ENCODE measurements at places on chromosomes 3 and 15. TPM values are rescaled to one million over a fixed set of nuclear protein-coding genes. Genes with fewer than 3 reads are reported as not detected.

DNA sequence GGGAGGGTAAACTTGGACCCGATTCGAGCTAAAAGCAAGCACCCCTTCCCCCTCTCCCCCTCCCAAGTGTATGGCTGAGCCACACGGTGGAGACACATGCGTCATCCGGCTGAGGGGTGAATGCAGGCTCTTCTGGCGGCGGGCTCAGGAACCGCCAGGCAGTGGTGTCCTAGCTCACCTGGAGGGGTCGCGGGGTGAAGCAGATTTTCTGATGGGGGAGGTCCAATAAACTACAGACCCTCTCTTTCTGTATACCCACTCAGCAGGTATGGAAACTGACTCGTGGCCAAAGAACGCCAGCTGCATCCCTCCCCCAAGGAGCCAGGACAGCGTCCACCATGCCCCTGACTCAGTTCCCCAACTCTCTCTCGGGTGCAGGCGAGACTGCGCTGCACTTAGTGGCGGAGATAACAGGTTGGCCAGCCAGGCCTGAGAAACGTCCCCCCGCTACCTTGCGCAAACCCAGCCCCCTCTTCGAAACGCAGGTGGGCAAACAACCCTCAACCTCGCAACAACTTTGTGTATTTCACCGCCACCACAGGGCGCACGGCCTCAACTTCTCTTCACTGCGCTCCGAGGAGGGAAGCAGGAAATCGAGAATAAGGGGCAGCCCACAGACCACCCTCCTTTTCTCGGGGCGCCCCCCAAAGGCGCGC, 1.3 kb downstream of the MAGI1 start:
- DNase-seq = peak; percentile 55

DNA sequence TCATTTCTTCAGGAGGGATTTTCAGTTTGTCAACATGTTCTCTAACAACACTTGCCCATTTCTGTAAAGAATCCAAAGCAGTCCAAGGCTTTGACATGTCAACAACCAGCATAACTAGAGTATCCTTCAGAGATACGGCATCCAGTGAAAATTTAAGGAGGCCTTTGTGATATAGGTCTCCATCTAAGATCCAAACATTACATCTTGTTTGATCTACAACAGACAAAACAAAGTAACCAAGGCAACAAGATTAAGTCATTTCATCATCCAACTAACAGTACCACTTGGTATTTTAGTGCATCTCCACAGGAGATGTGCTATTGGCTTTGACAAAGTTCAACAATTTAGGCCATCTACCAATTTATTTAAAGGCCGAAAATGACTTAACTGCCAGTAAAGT, 25.8 kb downstream of the DYNC1LI1 start:
- DNase-seq = no peak

GRCh38 chr3:115916866-115917265, 293.6 kb downstream of the GAP43 start:
- no peak for DNase-seq

GRCh38 chr3:155502630-155503029, 209.1 kb upstream of the STRIT1 start:
- DNase-seq = no peak

The CLDN18 gene
- total RNA-seq = not detected

- peak; percentile 73 for DNase-seq
These were observed 24.7 kb upstream of the PRR23E start for GRCh38 chr3:127168271-127168670.

DNA sequence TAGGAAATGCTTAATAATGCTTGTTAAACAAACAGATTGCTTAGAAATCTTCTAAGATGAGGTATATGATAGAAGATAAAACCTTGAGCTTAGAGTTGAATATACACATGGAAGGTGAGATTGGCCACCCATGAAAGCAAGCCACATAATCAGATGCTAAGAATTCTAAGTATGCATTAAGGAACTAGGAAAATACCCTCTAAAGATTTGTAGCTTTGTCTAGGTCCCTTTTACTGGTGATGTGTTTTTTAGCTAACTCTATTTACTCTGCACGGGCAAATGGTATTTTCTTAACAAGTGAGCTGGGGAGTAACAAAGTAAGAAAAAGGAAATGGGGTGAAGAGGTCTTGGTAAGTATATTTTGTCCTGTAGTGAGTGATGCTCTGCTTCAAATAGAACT, 310.3 kb downstream of the OXSM start:
- DNase-seq = no peak

DNA sequence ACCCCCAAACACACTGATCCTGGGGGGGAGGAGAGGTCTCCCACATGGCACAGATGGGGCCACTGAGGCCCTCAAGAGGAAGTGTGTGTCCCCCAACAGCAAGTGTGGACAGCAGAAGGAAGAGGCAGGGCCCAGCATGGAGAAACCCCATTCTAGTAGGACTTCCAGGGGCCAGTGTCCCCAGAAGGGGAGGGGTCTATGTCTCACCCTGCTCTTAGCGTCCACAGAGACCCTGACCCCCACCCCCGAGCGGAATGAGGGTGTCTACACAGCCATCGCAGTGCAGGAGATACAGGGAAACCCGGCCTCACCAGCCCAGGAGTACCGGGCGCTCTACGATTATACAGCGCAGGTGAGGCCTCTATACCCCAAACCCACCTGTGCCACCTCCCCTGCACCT, 35.3 kb downstream of the TSPAN3 start:
- DNase-seq = no peak

DNA sequence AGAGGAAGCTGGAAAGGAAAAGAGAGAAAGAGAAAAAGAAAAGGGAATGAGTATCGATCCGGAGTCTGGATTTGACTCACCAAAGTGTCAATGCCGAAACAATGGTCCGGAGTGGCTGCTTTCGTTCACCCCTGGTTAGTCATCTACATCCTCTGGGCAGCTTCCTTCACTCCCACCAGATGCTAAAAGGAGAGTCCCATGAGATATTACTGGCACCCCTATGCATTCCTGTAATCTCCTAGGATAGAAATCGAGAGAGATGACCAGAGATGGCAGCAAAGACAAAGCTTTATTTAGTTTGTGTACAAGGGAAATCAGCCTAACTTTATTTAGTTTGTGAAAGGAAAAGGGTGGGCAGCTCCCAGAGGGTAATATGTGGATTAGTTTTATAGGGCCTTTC, 622.2 kb downstream of the ZPLD1 start:
- DNase-seq = no peak

- DNase-seq = no peak
These were observed 265.1 kb downstream of the CTNNB1 start for GRCh38 chr3:41464401-41464800.

DNA sequence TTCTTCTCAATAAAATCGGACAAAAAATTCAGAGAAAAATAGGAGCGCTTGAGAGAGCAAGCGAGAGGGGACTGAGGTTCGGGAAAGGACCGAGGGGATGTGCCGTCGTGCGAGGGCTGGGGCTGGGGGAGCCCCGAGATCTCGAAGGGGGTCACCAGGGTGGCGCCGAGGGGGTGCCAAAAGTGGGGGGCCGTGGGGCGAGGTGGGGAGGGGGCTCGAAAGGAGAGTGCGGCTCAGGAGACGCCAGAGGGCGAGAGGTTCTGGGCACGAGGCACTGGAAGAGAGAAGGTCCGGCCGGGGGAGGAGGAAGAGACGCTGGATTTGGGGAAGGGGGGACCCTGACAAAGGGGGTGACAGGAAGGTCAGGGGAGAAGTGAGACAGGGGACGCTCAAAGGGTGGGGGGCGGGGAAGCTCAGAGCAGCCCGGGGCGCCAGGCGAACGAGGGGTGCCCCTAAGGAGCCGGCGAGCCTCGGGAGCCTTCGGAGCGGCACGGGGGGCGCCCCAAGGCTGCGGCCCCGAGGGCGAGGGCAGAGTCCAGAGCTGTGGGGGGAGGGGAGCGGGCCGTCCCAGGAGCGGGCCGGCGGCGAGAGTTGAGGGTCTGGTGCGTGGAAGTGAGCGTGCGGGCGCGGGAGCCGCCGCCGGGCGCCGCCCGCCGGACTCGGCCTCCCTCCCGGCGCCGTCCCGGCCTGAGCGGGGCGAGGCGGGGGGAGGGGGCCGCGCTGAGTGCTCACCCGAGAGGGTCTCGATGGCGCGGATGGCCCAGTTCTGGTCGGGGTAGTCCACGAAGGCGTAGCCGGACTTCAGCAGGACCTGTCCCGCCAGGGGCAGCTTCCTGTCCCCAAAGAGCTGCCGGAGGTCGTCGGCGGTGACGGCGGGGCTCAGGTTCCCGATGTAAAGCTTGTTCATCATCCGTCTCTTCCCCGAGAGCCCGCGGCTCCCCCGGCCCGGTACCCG, 514 bp downstream of the IGF2BP2 start:
- no peak for DNase-seq

DNA sequence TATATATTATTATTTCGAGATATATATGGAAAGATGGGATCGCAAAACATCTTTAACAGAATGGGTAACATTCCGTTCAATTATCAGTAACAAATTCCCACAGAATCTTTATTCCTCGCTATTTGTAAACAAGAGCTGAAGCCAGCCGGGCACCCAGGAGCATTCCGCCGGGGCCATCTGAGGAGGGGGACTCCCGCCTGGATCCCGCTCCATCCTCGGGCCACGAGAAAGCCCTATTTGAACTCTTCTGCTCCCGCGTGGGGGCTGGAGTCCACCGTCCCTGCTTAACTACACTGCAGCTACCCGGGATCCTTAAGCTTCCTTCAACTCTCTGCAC, 687 bp downstream of the GPR176 start:
- no peak for DNase-seq

GRCh38 chr3:151539599-151539998, 78.7 kb upstream of the IGSF10 start:
- DNase-seq = no peak

The MUSTN1 gene
- total RNA-seq = 10.9 TPM

DNA sequence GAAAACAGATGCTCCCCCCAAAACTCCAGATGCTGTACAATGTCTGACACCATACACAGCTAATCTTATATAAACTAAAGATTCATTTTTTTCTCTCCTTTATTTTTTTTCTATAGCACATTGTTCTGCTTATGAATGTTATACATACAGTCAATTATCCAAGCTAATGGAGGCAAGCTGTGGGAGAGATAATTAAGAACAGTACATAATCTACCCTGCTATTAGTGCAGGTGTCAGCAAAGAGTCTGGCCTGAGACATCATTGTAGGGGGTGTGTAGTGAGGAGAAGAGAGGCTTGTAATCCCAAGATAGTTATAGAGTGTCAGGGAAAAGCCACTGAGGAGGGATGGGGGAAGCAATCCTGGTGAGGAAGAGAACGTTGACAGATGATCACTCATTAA, 25.4 kb upstream of the CHMP2B start:
- DNase-seq = no peak

The DNASE1L3 gene
- total RNA-seq = 1.9 TPM

The SH2D7 gene
- not detected for total RNA-seq

DNA sequence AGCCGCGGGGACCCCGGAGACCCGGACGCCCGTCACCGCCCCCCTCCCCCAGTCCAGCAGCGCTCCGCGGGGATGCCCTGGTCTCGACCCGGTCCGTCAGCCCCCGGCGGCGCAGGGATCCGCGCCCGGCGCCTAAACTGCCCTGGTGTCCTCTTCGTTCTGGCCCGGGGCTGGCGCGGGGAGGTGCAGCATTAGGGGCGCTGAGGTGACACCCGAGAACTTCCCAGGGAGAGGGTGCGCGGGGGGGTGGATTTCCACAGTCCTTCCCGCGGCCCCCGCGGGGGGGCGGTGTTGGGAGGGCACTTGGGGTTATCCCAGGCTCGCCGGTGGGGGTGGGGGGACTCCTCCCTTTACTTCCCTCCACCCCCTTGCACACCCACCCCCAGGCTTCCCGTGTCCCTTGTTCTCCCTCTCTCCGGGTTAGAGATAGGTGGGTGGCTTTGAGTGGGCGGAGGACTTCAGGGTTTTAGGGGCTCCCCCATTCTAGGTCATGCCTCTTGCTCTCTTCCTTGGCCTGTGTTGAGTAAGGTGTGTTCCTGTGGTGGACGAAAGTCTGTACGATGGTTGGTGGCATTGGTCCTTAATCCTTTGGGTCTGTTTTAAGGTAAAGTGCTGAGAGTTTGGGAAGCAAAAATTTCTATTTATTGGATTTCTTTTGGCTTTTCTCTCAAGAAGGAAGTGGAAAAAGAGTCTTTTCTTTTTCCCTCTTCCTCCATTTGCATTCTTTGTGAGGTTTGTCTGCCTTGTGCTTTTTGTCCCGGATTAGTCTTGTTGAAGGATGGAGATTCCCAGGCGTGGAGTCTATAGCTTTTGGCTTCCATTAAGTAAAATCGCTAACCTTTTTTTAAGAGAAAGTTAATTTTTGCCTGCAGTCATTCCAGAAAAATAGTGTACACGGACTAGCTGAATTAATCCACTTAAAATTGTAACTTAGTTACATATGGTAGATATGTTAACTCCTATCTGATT, 811 bp downstream of the SKIL start:
- peak; percentile 87 for DNase-seq

DNA sequence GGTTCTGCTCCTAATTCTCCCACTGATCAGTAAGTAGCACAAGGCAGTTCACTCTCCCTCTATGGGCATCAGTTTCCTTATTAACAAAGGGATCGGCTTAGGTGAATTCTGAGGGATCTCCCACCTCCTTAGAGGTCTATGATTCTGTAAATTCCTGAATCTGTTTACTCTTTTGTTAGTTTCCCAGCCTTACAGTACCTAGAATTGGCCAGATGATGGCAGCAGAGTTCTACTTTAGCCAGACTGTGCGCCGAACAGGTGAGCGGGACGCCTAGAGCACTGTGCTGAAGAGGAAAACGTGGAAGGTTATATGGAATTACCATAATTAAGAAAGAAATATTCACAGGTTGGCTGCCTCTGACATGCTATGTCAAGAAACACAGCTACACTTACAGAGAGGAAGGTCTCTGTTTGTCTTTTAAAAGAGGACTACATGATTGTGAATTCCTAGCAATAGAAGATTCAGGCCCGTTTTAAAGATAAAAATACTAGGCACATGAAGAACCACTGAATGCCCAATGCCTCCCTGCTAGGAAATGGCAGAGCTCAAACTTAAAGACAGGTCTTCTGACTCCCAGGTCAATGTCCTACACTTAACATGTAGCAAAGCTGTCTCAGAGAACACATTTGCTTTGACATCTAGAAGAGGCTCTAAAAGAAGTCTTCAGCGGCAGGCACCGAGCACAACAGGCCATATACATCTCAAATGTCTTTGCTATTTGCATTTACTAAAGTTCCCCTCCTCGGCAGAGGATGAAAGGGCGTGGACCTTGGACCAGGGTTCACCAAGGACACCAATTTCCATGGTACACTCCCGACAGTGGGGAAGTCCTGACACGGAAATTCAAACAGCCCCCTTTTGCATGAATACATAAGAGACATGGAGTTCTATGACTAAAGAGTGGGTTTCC, 259.9 kb downstream of the FGF12 start:
- DNase-seq = peak; percentile 37

DNA sequence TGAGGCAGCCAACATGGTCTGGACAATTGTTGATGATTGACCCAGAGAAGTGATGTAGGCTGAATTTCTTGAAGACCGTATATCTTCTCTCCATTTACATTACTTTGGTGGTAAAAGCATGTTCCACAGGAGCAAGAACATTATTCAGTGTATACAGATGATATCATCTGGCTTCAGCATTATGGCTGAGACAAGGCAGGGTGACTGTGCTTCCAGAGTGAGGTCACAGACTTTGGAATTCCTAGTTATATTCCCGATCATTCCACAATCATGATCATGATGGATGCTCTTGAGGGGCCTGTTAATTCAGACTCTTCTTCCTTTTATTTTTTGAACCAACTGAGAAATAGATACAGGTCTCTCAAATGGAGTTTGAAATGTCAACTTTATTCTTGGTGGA, 19.0 kb downstream of the PLS1 start:
- no peak for DNase-seq

Data from left ventricle myocardium superior (tissue), 1 donor.